Activated gamma-delta T cell treated with Interleukin-2 at 50 U/mL for 16 hours (primary cell): ENCODE measurements at places on chromosomes 1 and 21.

- no peak for DNase-seq
Observed at GRCh38 chr21:14116080-14116481, 94.7 kb downstream of the LIPI start.

DNA sequence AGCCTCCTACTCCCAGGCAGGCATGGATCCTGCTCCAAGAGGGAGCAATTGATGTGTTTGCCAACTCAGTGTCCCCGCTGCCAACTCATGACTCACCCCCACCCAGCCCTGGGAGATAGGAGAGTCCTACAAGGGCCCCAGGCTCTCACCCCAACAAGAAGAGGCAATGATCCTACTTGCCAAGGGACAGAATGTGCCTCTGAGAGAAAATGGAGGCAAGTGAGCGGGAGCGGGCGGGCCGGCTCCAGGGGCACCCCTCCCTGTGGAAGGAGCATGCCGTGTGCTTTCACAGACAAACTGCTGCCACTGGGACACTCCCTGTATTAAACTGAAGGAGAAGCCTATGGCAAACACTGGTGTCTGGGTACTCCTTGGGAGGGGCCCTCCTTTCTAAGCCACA is 16.7 kb downstream of the PKP1 start:
- no peak for DNase-seq

GRCh38 chr1:6082430-6082971 is 36.8 kb downstream of the KCNAB2 start:
- DNase-seq, result no peak

DNA sequence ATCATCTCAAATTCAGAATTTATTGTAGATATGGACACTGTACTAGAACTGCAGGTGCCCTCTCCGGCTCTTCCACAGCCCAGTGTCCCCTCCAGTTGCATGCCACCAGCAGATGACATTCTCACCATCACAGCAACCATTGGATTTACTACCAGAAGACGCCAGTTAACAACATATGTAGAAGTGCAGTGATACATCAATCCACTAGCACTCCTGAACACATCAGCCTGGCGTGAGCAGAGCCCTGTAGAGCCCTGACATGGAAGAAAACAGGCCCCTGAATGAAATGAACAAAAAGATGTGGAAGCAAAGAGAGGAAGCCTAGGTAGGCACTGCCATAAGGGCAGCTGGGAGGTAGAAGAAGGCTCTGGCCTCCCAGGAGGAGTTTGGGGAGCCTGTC is 73.1 kb upstream of the GALNT2 start:
- no peak for DNase-seq

GRCh38 chr1:145729196-145729595 is 9.9 kb downstream of the CD160 start:
- DNase-seq, result no peak

DNA sequence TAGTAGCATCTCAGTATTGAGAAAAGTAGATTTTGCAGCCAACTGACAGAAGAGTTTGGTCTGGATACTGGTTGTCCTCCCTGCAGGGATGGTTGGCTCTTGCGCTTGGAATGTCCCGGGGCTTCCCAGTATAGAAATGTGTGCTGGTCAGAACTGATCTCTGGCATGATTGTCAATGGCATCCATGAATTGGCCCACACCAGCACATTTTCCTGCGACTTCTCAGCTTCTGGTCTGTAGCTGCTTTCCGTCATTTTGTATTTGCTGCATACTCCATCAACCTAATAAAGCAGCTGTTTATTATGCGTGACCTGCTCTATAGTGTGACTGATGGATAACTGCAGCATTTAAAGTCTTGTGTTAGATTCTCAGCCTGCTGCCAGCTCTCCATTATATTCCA is 203.7 kb downstream of the S1PR1 start:
- no peak for DNase-seq

DNA sequence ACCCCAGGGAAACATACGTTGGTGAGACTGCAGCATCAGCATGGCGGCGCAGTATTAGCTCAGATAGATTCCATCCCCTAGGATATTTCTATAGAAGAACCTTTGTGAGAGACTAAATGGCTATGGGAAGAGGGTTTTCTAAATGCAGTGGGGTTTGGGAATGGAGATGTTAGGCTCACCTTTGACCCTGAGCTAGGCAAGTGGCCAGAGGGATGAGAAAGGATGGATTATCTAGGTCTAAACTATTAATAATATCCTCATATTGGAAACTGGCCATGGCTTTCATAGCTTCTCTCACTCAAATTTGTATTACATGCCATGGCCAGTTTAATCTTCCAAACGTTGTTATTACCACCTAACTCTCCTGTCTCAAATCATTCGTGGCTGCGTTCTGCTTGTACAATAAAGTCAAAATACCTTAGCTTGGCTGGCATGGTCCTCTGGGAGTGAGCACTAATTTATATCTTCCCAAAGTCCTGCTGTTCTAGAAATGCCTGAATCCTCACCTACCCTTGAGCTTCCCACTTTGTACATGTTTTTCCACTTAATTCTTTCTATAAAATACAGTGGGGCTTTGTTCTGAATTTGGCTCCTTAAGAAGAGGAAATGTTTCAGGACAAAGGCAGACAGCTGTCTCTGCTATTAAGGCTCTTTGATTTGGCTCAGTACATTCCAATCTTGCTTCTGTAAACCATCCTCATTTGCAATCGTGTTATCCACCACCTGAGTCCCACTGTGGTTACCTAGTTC is 31.0 kb upstream of the COG2 start:
- DNase-seq, result no peak

DNA sequence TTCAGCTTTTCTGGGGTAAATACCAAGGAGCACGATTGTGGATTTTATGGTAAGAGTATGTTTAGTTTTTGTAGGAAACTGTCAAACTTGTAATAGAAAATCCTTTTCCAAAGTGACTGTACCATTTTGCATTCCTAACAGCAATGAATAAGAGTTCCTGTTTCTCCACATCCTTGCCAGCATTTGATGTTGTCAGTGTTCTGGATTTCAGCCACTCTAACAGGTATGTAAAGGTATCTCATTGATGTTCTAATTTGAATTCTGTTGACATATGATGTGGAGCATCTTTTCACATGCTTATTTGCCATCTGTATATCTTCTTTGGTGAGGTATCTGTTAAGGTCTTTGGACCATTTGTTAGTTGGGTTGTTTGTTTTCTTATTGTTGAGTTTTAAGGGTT is 50.3 kb upstream of the RGS2 start:
- DNase-seq, result no peak

DNA sequence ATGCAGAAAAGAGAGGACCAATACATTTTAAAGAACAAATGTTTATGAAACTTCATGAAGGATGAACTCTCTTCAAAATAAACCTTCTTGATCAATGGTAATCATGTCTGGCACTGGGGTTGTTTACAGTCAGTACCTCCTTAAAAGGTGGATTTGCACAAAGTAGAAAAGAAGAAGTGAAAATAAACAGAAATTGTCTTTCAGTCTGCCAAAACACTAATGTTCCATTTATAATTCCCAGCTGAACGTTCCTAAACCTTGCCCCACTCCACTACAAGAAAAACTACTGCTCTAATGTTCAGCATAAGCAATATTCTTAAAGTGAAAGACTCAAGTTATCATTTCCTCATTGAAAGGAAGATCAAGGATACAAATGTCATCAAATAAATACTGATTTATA is 86.2 kb downstream of the EIF4G3 start:
- no peak for DNase-seq

- no peak for DNase-seq
Observed at GRCh38 chr1:90134175-90134955, 139.5 kb downstream of the ZNF326 start.

- peak; percentile 24 for DNase-seq
Observed at GRCh38 chr21:33212159-33212851, 17.4 kb upstream of the IFNAR2 start.

GRCh38 chr1:162444903-162445302 is 33.0 kb upstream of the SH2D1B start:
- DNase-seq, result no peak

DNA sequence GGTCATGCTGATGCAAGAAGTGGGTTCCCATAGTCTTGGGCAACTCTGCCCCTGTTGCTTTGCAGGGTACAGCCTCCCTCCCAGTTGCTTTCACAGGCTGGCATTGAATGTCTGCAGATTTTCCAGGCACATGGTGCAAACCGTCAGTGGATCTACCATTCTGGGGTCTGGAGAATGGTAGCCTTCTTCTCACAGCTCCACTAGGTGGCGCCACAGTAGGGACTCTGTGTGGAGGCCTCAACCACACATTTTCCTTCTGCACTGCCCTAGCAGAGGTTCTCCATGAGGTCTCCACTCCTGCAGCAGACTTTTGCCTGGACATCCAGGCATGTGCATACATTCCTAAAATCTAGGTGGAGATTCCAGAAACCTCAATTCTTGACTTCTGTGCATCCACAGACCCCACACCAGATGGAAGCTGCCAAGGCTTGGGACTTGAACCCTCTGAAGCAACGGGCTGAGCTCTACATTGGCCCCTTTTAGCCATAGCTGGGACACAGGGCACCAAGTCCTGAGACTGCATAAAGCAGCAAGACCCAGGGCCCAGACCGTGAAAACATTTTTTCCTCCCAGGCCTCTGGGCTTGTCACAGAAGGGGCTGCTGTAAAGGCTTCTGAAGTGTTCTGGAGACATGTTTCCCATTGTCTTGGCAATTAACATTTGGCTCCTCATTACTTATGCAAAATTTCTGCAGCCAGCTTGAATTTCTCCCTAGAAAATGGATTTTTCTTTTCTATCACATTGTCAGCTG is 466.2 kb upstream of the PBX1 start:
- no peak for DNase-seq

- DNase-seq, result no peak
Observed at GRCh38 chr1:87620807-87621206, 292.1 kb downstream of the LMO4 start.

GRCh38 chr1:234262754-234263105 is 110.5 kb upstream of the COA6 start:
- DNase-seq, result no peak

- no peak for DNase-seq
Observed at GRCh38 chr1:94068999-94069918, 51.7 kb downstream of the ABCA4 start.
